ENCODE measurements at places on chromosomes 7 and 10.

DNA sequence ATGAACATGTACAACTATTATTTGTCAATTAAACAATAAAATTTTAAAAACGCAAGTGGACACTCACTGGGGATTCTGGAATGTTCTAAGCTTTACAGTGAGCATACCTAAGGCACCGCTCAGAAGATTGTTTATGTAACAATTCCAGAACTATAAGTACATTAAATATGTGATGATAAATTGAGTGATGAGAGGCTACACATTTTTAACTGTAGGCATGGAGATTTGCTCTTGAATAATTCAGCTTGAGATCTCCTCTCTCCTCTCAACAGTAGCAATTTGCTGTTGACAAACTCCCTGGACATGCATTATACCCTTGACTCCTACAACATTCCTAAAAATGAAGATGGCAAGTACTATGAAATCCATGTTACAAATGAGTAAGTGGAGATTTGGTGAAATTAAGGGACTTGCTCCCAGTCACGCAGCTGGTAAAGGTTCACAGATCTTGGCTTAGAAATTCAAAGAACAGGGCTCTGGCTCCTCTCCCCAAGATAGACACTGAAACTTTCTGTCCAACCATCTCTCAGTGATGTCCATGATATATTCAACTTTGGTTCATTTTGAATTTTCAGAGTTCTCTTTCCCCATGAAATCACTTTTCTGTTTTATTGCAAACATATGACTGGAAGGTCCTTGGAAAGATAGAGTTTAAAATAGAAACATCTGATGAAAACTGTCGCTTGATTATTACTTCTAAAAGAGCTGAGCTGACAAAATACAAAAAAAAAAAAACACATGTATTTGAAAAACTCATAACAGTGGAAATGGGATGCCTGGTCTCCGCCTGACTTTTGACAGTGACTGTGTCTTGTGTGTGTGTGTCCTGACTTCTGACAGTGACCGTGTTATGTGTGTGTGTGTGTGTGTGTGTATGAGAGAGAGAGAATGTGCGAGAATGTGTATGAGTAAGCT, 488.3 kb downstream of the TNS3 start:
- DNase-seq: no peak

DNA sequence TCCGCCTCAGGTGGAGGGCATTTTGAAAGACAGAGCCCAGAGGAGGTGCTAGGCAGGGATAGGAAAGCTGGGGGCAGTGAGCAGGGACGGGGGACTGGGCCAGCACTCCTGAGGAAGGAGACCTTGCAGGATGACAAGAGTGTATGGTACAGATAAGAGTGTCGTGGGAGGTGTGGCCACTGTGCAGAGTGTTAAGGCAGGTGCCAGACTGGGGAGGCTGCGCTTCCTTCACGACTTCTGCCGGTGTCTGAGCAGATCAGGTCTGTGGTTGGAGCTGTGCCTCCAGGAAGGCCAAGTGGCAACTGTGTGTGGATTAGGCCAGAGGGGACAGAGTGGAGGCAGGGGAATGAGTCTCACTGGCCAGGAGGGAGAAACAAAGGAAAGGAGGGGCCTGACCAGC, 161.7 kb downstream of the HIBADH start:
- DNase-seq: no peak

GRCh38 chr7:43757073-43757720, 1.3 kb upstream of the BLVRA start:
- DNase-seq: no peak

DNA sequence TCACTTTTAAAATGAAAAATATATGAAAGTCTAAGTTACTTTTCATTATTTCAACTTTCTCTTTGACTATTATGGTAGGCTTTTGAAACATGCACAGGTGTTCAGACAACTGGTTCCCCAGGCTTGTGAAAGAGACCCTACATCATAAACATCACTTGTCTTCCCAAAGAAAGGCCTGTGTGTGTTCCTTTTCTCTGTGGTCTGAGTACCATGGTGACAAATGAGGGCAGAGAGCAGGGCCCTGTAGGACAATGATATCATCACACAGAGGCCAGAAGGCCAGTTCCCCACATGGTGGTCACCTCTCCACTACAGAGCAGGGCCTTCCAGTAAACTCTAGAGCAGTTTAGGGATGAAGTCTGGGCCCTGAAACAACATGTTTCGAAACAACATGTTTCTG, 288.8 kb downstream of the USP6NL start:
- DNase-seq: no peak

DNA sequence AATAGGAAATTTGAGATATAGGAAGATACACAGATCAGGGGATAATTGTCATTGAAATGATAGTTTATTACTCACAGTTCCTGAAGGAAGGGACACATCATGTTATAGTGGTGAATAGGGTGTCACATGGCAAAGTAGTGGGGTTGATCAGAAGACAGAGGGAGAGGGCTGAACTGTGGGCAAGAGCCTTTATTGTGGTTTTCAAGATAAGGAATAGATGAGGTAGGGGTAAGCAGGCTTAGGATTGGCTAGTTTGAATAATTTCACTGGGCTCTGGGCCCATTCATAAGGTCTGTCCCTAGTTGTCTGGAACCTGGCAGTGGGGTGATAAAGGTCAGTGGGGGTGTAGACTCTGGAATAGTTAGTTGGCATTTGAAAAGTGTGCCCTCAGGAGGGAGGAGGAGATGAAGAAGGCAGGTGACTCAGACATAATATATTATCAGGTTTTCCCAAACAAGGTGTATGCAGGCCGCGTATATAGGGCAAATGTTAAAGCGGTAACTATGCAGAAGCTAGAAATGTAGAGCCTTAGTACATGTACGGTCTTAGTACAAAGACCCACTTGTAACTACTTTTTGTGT, 18.5 kb downstream of the FGL2 start:
- DNase-seq: no peak

DNA sequence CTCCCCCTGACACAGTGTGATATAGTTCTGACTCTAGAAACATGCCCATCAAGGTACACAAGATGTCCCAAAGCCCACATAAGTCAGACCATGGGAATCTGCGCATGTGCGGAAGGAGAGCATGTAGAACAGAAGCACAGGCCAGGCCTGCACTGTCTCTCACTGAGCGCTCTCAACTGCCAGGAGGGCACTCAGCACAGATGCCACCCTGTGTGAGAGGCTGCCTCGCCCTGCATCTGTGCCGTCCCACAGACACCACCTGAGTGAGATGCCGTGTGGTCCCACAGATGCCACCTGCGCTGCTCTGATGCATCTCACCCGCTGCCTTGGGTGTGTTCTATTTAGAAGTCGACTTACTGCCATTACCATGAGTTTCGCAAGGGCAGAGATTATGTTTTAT, 98.4 kb downstream of the VOPP1 start:
- DNase-seq: no peak

DNA sequence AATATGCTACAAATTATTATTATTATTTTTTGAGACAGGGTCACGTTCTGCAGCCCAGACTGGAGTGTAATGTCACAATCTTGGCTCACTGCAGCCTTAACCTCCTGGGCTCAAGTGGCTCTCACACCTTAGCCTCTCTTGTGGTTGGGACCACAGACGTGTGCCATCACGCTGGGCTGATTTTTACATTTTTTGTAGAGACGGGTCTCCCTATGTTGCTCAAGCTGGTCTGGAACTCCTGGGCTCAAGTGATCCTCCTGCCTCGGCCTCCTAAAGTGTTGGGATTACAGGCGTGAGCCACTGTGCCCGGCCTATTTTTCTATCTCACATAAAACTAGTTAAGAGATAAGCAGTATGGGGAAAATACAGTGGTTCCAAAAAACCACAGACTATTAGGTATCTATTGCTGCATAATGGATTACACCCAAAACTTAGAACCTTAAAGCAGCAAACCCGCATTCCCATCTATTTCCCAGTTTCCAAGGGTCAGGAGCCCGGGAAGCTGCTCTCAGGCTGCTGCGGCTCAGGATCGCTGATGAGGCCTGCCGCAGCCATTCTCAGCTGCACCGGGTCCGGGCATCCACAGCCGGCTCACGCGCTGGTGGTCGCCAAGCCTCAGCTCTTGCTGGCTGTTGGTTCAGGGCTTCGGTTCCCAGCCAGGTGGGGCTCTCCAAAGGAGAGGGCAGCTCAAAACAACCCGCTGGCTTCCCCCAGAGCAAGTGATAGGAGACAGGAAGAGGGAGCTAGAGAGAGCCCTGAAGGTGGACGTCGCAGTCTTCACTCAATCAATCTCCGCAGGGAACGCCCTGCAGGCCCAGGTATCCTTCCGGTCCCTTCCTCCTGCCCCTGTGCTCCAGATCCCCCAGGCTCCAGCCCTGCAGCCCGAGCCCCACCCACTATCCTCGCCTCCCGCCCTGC, 128.2 kb downstream of the UBE2H start:
- DNase-seq: peak; percentile 48

- DNase-seq: no peak
These were observed 455.3 kb downstream of the ADRA2A start for GRCh38 chr10:111532139-111532538.

GRCh38 chr10:114615600-114616007, 42.5 kb downstream of the ABLIM1 start:
- no peak for DNase-seq

DNA sequence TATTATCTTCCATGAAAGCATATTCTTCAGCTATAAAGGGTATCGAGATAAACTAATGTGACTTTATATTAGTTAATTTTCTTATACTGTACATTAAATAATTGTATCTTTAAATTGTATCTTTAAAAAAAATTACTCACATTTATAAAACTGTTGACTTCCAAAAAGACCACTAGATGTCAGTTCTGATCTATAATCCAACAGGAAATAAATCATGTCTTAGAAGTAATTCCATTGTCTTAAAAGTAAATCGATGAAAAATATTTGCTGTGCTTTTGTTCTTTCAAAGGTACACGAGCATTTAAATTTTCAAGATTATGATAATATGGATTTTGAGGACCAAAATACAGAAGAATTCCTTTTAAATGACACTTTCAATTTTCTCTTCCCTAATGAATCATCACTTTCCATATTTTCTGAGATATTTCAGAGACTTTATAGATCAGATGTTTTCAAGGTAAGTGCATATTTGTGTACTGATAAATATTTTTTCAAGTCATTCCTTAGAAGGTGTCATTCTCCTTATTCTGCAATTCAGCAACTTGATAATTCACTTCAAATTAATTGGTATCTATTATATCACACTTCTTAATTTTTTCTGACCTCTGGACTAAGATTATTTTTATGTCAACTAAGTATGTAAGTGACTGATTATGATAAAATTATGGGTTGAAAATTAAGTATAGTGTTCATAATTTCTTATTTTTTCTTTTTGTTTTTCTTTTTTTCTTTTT, 138.5 kb downstream of the CPED1 start:
- DNase-seq: no peak

DNA sequence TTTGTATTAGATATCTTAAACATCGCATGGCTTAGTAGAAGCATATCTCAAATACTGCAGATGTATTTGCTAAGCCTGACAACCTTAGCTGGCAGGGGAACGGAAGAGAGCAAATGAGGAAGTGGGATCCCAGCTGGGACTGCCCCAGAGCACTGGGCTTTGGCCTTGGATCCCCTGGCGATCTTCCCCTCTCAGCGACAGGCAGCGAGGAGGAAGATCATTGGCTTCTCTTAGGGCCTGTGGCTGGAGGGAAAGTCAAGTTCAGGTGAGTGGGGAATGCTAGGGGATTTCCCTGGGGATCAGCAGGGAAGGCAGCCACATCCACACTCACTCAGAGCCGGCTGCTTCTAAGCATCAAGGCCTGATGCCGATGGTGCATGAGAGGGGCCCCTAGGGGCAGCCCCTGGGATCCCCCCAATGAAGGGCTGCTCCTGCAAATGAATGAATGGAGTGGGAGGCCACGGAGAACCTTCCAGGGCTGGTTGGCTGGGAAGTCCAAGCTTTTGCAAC, 42.0 kb downstream of the LYZL2 start:
- DNase-seq: no peak

GRCh38 chr10:70781461-70782051, 3.6 kb downstream of the TBATA start:
- DNase-seq: no peak

- DNase-seq: peak; percentile 28
These were observed 37.8 kb upstream of the PSAP start for GRCh38 chr10:71888623-71889387.

DNA sequence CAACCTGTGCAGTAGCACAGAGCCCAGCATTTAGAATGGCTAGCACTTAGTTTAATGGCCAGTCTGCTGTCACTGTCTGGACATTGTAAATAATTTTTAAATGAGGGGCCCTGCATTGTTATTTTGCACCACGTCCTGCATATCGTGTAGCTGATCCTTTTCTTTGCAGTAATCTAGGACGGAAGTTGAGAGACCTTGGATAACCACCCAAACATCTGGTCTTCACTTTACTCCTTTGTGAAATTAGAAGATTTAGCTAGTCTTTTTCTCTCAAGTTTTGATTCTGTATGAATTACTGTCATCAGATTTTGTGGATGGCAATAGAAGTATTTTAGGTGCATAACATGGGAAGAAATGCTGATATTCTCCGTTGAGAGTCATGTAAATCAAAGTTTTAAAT, 1.9 kb downstream of the MIOS start:
- DNase-seq: no peak

DNA sequence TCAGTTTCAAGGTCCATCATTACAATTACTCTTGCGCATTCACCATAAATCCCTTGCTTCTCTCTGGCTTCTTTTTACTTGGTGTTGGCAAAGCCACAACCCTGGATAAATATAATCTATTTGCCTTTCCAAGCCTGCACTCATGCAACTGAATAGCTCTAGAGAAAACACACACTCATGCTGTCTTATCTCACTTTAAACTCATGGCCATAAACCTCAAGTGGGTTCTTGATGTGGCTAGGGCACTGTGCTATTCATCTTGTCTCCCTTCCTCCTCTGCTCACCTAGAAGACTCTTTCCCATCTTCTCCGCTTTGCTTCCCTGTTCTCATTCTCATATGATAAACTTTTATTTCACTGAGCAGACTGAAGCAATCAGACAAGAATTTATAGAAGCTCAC, 165.4 kb upstream of the MTPN start:
- DNase-seq: no peak

DNA sequence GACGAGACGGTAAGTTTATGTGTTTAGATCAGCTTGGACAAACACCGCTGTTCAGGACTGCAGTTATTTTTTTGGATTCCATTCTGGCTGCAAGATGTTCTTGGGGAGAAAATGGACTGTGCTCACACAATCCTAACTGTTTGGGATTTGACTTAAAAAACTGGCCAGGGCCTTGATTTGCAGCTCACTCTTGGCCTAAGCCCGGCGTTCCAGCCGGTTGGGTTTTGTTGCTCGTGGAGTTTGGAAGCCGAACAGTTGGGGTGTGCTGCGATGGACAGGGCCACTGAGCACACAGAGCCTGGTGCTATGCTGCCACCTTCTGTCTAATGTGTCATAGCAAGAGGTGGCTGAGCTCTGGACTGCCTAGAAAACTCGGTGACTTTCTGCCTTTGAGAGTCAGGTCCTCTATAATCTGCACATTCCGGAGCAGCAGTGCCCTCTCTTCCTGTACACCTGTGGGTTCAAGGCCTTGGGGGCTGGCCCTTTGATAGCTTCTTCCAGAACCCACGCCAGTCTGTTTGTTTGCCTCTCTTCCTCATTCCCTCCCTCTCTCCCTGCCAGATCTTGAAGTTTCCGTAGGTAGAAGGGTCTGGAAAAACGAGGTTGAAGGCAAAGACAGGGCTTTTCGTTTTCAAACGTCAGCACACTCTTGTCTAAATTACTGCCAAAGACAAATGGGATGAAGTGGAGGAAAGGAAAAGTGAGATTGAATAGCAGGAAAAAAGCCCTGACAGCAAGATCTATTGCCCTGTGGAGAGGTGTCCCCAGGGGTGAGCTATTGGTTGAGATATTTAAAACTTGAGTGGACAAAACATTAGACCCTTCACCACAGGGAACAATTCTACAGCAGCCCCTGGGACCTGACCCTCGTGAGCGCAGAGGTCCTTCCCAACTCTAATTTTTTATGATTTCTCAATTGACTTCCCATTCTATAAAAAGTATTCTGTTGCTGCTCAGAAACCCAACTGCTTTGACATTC, 167.5 kb upstream of the HABP2 start:
- peak; percentile 26 for DNase-seq

- DNase-seq: no peak
These were observed 93.6 kb downstream of the PRLHR start for GRCh38 chr10:118501637-118502440.

Measured in T1000 (cell line).